GM23248 (cell line): ENCODE measurements at places on chromosomes 7 and 10. TPM values are rescaled to one million over a fixed set of nuclear protein-coding genes. Genes with fewer than 3 reads are reported as not detected.

DNA sequence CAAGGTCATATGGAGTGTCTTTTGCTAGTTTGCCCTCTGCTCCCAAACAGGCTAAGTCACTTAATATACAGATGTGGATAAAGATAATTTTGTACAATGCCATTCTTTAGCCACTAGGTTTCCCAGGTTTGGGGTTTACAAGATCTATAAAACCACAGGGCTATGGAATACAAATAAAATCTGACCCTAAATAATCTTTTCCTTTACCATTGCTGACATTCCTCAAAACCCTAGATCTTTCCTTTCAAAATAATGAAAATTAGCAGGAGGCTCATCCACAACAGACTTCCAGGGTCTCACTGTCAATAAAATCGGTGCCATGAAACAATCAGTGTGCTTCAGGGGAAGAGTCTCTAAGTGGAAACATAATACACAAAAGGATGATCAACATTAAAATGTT, 148.4 kb downstream of the CPEB3 start:
- no peak for DNase-seq
- no peak overlapping the region for H3K4me3 ChIP-seq
- no peaks in the 10 kb centered on the region for H3K36me3 ChIP-seq
- H3K27ac ChIP-seq: no peak overlapping the region

GRCh38 chr10:56012101-56012500, 349.0 kb downstream of the ZWINT start:
- no peaks in the 10 kb centered on the region for H3K36me3 ChIP-seq
- H3K27me3 ChIP-seq: no peaks in the 10 kb centered on the region
- H3K4me3 ChIP-seq: no peak overlapping the region
- H3K27ac ChIP-seq: no peak overlapping the region
- DNase-seq: no peak

DNA sequence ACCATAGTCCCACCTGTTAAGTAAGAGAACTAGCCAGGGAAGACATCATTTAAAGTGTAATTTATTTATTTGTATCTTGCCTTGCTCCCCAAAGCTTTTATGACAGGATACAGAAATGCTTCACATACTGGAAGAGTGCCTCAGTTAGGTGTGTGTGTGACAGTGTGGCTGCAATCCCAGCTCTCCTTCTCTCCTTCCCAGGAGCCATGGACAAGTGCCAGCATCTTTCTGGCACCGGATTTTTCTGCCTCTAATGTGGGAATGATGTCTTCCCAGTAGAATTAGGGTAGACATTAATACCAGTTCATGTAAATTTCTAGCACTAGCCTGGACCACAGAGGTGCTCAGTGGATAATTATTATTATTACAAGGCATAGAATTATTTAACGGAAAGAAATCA, 30.3 kb upstream of the ATXN7L1 start:
- no peak overlapping the region for H3K4me3 ChIP-seq
- no peaks in the 10 kb centered on the region for H3K27me3 ChIP-seq
- H3K36me3 ChIP-seq: peaks cover 4% of the 10 kb centered on the region; the same call in 1 of the 2 replicates
- H3K4me1 ChIP-seq: 0 out of 2 replicates have a peak, but pooled peaks cover under 1% of the 10 kb centered on the region
- no peak overlapping the region for H3K27ac ChIP-seq

GRCh38 chr7:99129536-99129935, 14.4 kb downstream of the SMURF1 start:
- no peaks in the 10 kb centered on the region for H3K27me3 ChIP-seq
- peaks cover 48% of the 10 kb centered on the region for H3K4me1 ChIP-seq
- H3K36me3 ChIP-seq: no peaks in the 10 kb centered on the region
- no peak overlapping the region for H3K4me3 ChIP-seq
- H3K27ac ChIP-seq: no peak overlapping the region

TRIM50 gene
- total RNA-seq: not detected in 2 replicates

DNA sequence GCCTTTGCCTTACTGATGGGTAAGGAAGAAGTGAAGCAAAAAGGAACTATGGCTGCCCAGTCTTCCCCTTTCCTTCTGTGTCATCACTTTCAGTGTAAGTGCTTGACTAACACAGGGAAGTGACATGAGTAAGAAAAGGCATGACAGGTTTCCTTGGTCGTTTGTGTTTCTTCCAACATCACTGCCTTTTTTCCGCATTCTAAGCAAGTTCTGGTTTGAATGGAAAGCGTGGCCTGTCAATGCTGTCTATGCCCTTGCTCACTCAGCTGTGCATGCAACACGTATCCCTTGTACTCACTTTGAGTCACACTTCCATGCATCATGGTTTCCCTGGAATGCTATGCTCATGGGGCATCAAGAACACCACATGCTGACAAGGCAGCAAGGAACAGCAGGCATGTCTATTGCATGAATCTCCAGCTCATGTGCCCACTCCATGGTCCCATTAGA, 111.8 kb downstream of the OAT start:
- H3K36me3 ChIP-seq: no peaks in the 10 kb centered on the region
- DNase-seq: peak; percentile 14
- no peak overlapping the region for H3K4me3 ChIP-seq
- no peaks in the 10 kb centered on the region for H3K4me1 ChIP-seq

GRCh38 chr10:8183241-8183704, 128.8 kb downstream of the GATA3 start:
- H3K27me3 ChIP-seq: no peaks in the 10 kb centered on the region
- H3K4me3 ChIP-seq: no peak overlapping the region
- no peaks in the 10 kb centered on the region for H3K4me1 ChIP-seq
- DNase-seq: no peak
- H3K27ac ChIP-seq: no peak overlapping the region

DNA sequence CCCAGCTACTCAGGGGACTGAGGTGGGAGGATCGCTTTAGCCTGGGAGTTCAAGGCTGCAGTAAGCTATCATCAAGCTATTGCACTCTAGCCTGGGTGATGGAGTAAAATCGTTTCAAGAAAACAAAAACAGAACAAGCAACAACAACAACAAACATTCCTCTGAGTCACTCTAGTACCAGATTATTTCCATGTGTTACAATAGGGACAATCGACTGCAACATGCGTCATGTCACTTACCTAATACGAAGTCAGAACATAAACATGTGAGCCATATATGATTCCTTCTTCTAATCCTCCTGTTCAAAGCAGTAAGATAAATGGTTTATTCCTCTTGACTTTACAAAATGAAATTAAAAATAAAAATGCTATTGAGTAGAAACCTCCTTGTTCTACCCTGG, 57.3 kb downstream of the ZNF438 start:
- H3K4me3 ChIP-seq: no peak overlapping the region
- no peak overlapping the region for H3K27ac ChIP-seq
- H3K4me1 ChIP-seq: peaks cover 28% of the 10 kb centered on the region

DNA sequence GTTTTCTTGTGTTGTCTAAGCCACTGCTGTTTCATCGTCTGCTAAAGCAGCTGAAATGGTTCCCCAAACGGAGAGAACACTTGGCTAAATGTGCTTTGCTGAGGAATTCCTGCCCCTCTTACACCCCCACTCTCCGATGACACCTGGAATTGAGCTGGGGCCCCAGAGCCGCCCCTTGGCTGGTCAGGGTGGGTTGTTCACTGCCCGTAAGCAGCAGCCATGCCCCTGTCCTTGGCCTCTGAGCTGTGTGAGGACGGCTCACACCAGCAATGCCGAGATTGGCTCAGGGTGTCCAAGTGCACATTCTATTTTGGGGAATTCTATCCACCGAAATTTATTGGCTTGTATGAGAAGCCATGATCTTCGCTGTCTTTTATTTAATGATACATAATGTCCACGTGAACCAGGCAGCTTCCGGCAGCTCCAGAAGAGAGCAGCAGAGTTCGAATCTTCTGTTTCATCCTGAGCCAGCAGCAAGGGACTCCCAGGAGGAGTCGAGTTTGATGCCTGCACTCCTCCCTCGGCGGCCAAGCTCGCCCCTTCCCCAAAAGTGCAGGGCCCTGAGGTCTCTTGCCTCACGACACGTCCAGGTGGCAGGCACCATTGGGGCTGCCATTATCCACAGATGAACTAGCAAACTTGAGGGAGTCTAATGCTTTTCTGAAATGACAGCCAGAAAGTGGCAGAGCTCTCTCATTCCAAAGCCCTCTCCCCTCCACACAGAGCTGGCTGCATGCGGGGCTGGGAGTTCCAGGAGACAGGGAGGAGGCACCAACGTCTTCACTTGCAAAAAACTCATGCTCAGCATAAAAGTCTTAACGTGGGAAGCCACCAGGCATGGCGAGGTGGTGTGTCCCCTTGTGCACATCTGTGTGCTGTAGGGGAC, 114.0 kb downstream of the WDR37 start:
- no peaks in the 10 kb centered on the region for H3K36me3 ChIP-seq
- H3K27me3 ChIP-seq: no peaks in the 10 kb centered on the region; the same call in 1 of the 2 replicates
- no peak overlapping the region for H3K4me3 ChIP-seq
- no peak overlapping the region for H3K27ac ChIP-seq
- H3K4me1 ChIP-seq: no peaks in the 10 kb centered on the region

- H3K36me3 ChIP-seq: no peaks in the 10 kb centered on the region
- H3K27me3 ChIP-seq: no peaks in the 10 kb centered on the region
- H3K4me3 ChIP-seq: peak overlapping the region; percentile 59
- H3K4me1 ChIP-seq: peaks cover 3% of the 10 kb centered on the region; the same call in 1 of the 2 replicates
- H3K27ac ChIP-seq: peak overlapping the region; percentile 89
Measured at GRCh38 chr7:1123715-1124114, 35.8 kb downstream of the GPER1 start.

DNA sequence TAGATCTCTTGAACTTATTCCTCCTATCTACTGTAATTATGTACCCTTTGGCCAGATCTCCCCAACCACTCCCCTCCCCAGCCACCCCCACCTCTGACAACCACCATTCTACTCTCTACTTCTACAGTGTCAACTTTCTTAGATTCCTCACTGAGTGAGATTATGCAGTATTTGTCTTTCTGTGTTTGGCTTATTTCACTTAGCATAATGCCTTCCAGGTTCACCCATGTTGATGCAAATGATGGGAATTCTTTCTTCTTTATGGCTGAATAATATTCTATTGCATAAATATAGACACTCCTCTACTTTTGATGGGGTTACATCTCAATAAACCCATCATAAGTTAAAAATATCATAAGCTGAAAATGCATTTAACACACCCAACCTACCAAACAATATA, 21.3 kb upstream of the HNRNPH3 start:
- DNase-seq: no peak
- no peaks in the 10 kb centered on the region for H3K27me3 ChIP-seq
- H3K4me1 ChIP-seq: no peaks in the 10 kb centered on the region
- no peak overlapping the region for H3K4me3 ChIP-seq
- no peaks in the 10 kb centered on the region for H3K36me3 ChIP-seq

DNA sequence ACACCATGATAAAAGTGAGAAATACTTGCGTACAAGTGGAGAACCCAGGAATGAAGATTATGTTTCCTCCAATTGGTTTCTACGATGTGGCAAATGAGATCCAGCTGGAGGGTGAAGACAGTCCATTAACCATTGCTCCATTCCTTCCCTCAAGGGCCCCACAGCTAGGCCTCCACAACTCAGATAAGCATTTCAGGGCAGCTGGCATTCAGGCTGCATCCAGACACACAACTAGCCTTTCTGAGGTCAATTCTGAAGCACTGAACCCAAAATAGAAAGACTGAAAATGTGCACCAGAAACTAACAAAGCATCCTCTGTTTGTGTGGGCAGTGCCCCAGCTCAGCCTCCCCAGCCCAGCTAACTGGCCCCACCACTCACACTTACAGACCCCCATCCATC, 94.8 kb downstream of the GSAP start:
- no peaks in the 10 kb centered on the region for H3K27me3 ChIP-seq
- no peaks in the 10 kb centered on the region for H3K36me3 ChIP-seq
- H3K27ac ChIP-seq: no peak overlapping the region
- no peak overlapping the region for H3K4me3 ChIP-seq
- DNase-seq: no peak

DNA sequence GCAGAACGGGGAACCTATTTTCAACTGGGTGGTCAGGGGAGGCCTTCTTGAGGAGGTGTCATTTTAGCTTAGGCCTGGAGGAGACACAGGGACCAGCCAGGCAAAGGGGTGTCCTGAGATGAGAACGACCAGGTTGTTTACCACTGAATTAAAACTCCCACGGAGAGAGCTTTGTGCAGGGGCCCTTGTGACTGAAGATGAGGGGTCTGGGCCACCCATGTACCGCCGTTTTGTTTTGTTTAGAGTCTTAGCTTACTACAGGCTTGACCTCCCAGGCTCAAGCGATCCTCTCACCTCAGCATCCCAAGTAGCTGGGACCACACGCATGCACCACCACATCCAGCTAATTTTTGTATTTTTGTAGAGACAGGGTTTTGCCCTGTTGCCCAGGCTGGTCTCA, 80.4 kb downstream of the FAM171A1 start:
- no peak overlapping the region for H3K27ac ChIP-seq
- H3K36me3 ChIP-seq: no peaks in the 10 kb centered on the region

- H3K27ac ChIP-seq: no peak overlapping the region
- no peaks in the 10 kb centered on the region; the same call in 1 of the 2 replicates for H3K27me3 ChIP-seq
- no peak for DNase-seq
- H3K4me1 ChIP-seq: no peaks in the 10 kb centered on the region
- H3K36me3 ChIP-seq: no peaks in the 10 kb centered on the region
- H3K4me3 ChIP-seq: no peak overlapping the region
Measured at GRCh38 chr7:29476916-29477315, 86.7 kb upstream of the PRR15 start.

GRCh38 chr10:86310291-86310690, 56.3 kb downstream of the GRID1 start:
- H3K36me3 ChIP-seq: no peaks in the 10 kb centered on the region
- no peak overlapping the region for H3K4me3 ChIP-seq
- no peak overlapping the region for H3K27ac ChIP-seq
- H3K27me3 ChIP-seq: no peaks in the 10 kb centered on the region
- no peaks in the 10 kb centered on the region for H3K4me1 ChIP-seq
